ENCODE measurements at places on chromosomes 1 and 21. TPM values are rescaled to one million over a fixed set of nuclear protein-coding genes. Genes with fewer than 3 reads are reported as not detected.

The ANXA9 gene
- 0.39 TPM for total RNA-seq

The CD2 gene
- total RNA-seq = not detected

The S100A7A gene
- total RNA-seq = not detected

The MYOG gene
- total RNA-seq = not detected

The OR4F29 gene
- total RNA-seq = 0.52 TPM

The RIPPLY3 gene
- total RNA-seq = 0.11 TPM

The GIPC2 gene
- total RNA-seq = 0.13 TPM

The PTGER3 gene
- under 0.01 TPM for total RNA-seq

The KDF1 gene
- not detected for total RNA-seq

The FMN2 gene
- 11.8 TPM for total RNA-seq

The NLRP3 gene
- 0.13 TPM for total RNA-seq

The C1orf174 gene
- 23.8 TPM for total RNA-seq

The CYP2J2 gene
- total RNA-seq = 0.54 TPM

The LRRC8D gene
- total RNA-seq = 24.8 TPM
